ENCODE measurements at places on chromosomes 5 and 9. TPM values are rescaled to one million over a fixed set of nuclear protein-coding genes. Genes with fewer than 3 reads are reported as not detected.

- no peak for DNase-seq
Observed at GRCh38 chr5:102090770-102091169, 205.3 kb downstream of the SLCO4C1 start.

The RHOBTB3 gene
- total RNA-seq: 109 TPM

The GARIN3 gene
- not detected for total RNA-seq

GRCh38 chr5:157351802-157352092 is 85.8 kb downstream of the CYFIP2 start:
- DNase-seq: no peak

The FAM153A gene
- 12.3 TPM for total RNA-seq

The ADAMTS16 gene
- total RNA-seq: 0.33 TPM

The NMUR2 gene
- 0.33 TPM for total RNA-seq

DNA sequence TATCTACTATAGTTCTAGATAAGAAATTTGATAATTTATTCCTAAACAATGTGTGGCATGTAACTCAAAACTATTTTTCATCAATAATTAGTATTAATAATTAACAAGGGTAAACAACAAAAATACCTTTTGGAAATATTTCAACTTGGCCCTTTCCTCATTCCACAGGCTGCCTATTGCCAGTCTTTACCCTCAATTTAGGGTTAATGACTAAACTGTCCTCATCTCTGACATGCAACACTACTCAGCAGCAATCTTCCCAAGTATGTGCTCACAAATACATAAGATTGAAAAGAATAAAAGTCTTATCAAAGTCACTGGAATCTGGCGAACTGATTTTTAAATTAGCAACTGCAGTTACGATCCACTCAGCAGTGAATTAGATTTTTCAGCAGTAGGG is 153.6 kb downstream of the GLIS3 start:
- no peak for DNase-seq

DNA sequence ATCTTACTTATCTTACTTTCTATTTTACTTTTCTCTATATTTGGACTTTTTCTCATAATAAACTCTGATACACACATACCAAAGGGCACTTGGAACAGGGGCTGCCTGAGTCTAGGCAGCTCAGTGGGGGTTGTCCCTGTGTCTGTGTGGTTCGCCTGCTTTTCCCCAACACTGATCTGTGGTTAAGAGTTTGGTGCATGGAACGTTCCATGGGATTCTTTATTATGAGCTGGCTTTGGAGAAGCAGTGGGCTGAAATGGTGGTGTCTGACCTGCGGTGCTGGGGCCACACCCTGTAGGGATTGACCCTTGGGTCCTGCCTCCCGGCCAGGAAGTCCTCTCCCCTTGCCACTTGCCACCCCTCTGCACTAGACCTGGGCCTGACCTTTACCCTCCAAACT is 47.4 kb downstream of the ANKRD33B start:
- DNase-seq: no peak

DNA sequence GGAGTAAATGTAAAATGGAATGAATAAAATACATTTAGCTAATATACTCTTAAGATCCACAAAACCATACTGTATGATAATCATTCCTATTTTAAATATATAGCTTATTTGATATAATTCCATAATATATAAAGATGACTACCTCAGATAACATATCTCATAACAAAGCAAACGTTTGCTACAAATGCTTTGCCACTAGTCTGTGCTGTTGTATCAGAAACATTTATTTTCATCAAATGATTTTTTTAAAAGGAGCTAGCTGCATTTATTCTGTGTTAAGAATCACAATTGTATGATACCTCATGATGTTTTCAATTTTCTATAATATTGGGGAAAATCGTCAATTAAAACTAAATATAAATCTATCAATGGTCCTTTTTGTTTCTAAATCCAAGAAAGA is 567.2 kb downstream of the PTPRD start:
- no peak for DNase-seq

The PAPPA gene
- total RNA-seq: 3.4 TPM

The FAM240B gene
- not detected for total RNA-seq

DNA sequence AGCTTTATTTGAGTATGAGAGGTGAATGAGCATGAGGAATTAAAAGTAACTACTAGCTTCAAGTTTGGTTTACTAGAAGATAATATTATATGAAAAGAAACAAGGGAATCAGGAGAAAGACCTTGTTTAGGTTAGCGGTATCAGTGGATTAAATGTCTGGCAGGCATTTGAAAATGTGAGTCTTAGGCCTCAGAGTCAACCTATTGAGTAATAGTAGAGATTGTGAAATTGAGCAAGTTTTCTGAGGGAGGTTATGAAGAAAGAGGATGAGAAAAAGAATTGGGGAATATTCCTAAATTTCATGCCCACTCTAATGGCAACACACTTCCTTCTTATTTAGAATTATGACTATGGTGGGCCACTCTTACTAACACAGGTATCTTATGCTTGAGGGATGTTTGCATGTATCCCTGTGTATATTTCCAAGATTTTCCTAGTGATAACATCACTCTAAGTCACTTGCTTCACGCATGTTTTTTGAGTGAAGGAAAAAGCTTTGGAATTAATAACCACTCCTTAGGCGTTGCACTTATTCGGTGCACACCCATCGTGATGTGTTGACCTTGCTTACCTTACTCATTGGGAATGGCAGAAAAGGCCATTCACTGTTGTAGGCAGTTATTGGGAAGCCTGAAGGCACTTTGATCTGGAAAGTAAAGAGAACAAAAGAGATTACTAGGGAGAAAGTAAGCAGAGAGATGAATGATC is 8.2 kb upstream of the ELL2 start:
- no peak for DNase-seq

DNA sequence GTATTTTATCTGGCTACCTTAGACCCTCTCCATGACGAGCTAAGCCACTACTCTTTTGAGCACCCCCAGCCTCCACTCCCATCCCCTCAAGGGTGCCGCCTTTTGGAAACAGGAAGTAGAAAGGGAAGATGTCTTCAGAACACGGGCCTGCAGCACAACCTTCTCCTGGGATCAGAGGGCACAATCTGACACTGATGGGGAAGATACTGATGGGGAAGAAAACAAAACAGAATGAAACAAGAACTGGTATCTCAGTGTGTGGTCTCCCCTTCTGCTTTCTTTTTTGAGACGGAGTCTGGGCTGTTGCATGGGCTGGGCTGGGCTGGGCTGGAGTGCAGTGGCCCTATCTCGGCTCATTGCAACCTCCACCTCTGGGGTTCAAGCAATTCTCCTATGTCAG is 539.7 kb upstream of the DAP start:
- no peak for DNase-seq

- no peak for DNase-seq
Observed at GRCh38 chr9:132237481-132237880, 75.6 kb downstream of the NTNG2 start.

The MOB3B gene
- total RNA-seq: 19.3 TPM

DNA sequence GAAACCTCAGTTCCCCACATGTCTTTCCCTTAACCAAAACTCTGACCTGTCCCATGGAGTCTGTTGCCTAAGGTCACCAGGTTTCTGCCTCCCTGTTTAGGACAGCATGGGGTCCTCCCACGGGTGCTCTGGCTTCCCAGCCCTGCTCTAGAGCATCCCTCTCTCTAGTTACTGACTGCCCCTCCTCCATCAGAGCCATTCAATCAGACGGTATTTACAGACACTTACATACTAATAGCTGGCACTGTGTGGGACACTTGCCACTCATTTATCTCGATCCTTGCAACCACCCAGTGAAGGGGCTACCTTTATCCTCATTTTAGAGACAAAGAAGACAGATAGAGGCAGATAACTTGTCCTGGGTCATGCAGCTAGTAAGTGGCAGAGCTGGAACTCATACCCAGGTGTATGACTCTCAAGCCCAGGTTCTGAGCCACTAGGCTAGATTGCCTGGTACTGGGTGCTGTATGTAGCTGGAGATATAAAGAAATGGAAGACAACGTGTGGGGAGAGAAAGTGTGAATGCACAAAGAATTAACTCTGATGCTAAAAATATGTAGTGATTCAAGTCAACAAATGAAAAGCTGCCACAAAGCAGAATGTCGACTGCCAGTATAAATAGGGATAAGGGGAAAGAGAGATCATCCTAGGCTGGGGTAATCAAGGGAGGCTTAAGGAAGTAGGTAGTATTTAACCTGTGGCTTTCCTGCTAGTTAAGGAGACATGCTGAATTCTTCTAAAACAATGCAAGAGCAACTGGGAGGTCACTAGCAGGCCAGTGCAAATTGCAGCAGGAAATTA is 52.5 kb upstream of the PDE8B start:
- DNase-seq: no peak

DNA sequence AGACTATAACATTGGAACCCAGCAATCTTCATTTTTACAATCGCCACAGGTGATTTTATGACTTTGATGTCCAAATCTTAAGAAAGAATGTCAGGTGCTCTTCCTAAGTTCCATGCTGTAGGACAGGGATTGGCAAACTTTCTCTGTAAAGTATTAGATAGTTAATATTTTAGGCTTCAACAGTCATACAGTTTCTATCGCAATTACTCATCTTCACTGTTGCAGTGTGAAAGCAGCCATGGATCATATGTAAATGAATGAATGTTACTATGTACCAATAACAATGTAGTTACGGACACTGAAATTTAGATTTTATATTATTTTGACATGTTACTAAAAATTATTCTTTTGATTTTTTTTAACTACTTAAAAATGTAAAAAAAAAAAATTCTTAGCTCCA is 169.7 kb downstream of the DTWD2 start:
- no peak for DNase-seq

The HK3 gene
- total RNA-seq: 2.5 TPM

GRCh38 chr5:1172007-1172581 is 29.3 kb upstream of the SLC6A19 start:
- DNase-seq: no peak

The TMEFF1 gene
- 0.66 TPM for total RNA-seq

- no peak for DNase-seq
Observed at GRCh38 chr9:98108531-98109031, 10.4 kb downstream of the TRIM14 start.

GRCh38 chr5:112907166-112907631 is 14.8 kb downstream of the REEP5 start:
- no peak for DNase-seq

GRCh38 chr9:129151469-129151868 is 26.6 kb downstream of the IER5L start:
- no peak for DNase-seq

The GNA14 gene
- 1.8 TPM for total RNA-seq

DNA sequence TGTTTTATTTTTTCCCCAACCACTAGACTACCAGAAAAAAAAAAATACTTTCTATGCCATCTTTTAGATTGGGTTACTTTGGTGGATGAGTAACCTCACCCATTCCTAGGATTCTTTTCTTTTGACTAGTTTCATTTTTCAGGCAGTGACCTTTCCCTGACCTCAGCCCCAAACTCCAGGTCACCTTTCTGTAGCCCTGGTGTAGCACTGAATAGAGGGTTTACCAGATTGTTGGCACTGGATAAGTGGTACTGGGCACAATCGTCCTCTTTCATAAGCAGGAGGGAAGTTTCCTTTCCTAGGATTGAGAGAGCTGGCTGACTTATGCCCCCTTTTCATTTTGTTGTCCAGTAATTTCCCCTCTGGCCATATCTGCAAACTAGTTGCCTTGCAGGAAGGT is 169.4 kb upstream of the TMEM161B start:
- DNase-seq: no peak

- DNase-seq: no peak
Observed at GRCh38 chr9:82882748-82883147, 180.2 kb downstream of the RASEF start.

- no peak for DNase-seq
Observed at GRCh38 chr5:15021266-15022046, 149.9 kb upstream of the ANKH start.

The NPR2 gene
- total RNA-seq: 10.2 TPM

GRCh38 chr5:14698495-14698894 is 34.0 kb downstream of the OTULIN start:
- no peak for DNase-seq

The SLC46A2 gene
- total RNA-seq: 0.16 TPM

- no peak for DNase-seq
Observed at GRCh38 chr5:79982136-79982535, 8.9 kb downstream of the MTX3 start.

GRCh38 chr9:8961186-8961851 is 1161.7 kb upstream of the DMAC1 start:
- no peak for DNase-seq

DNA sequence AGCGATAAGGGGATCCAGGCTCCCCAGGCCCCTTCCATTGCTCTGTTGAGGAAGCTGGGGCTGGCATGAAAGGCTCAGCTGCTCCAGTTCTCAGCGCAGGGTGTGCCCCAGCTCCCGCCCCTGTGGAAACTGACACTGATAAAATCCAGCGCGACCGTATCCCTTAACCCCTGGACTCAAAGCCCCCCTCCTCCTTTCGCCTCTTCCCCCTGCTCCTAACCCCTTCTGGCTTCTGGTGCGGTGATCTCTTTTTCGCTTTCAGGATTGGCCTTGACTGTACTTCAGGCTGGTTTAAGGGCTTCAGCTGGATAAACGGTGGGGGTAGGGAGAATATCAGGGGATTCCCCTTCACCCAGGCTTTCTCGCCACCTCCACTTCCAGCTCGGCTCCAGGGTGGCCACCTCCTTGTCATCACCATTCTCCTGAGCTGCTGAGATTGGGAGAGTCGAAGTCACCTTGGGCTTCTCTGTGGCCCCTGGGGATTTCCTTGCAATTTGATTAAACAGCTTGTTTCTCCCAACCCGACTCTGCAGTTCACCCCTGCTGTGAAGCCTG is 843 bp downstream of the BSPRY start:
- DNase-seq: no peak

- DNase-seq: no peak
Observed at GRCh38 chr5:56320686-56321085, 87.6 kb upstream of the ANKRD55 start.

DNA sequence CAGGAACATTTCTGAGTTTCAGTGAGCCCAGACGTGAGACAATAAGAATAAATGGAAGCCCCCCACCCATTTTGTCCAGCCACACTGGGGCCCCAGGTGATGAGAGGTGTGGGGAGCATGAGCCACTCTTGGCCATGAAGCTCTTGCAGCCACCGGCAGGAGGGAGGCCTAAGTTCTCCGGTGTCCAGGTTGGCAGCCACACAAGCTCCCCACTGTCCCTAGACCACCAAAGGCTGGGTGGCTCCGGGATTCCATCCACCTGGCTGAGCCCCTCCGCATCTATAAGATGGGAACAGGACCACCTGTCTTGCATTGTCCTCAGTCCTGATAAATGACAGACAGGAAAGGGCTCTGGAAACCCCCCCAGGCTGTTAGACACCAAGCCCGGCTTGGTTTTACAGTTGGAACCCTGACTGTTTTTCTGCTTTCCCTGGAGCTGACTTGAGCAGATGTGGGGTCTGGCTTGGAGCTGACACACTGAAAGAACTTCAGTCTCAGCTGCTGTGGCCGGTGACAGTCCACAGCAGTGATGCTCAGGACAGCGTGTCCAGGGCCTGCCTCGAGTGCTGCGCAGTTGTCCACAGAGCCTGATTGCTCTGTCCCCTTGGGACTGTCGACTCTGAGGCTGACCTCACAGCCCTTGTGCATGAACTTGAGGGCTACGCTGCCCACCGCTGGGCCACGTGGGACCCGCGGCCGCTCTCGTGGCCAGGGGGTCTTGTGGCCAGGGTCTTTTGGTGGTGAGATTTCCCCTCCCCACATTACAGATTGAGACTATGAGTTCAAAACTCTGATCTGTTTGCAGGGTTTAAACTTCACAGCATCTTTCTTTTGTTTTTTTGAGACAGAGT is 74.8 kb downstream of the PSMB7 start:
- no peak for DNase-seq

The CCDC187 gene
- not detected for total RNA-seq

- DNase-seq: no peak
Observed at GRCh38 chr5:50730336-50730735, 63.9 kb downstream of the PARP8 start.

GRCh38 chr9:18672706-18673105 is 198.8 kb downstream of the ADAMTSL1 start:
- DNase-seq: no peak
